Activated naive CD8-positive, alpha-beta T cell treated with anti-CD3 and anti-CD28 coated beads, Interleukin-2, amount 50 U/mL, for 24 hours (primary cell): ENCODE measurements at places on chromosomes 2 and 18.

GRCh38 chr2:11132036-11132671 lies 23.1 kb upstream of the SLC66A3 start:
- no peak for DNase-seq

- no peak for DNase-seq
Measured at GRCh38 chr2:169397697-169398096, 35.4 kb upstream of the LRP2 start.

DNA sequence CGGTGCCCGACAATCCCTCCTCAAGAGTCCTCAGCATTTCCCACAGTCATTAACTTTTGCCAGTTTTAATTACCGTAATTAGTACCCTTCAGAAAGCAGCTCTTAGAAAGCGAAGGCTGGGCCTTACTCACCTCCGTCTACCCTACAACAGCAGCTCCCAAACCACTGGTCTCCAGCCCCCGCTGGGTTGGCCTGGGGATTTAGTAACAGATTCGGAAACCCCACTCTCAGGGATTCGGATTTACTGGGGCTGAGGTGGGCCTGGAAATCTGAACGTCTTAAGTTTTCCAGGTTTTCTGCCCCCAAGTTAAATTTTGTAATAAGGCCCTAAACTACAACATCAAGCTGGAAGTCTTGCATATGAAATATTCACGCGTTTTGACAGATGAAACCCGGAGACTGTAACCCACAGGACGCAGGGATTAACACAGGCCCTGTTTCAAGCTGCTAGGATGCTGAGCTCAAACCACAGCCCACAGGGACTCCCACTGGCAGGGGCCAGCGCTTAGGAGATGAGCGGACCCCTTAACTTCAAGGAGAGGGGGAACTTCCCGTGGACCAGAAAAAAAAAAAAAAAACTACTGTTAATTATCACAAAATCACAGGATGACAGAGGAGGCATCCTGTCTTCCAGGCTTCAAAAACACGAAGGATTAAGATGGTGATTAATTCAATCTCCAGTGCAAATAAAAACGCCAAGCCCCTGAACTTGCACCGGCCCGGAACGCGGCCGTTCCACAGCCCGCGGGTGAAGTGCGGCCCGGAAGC lies 985 bp downstream of the ILKAP start:
- DNase-seq = peak; percentile 14

- DNase-seq = no peak
Measured at GRCh38 chr2:241961454-241961853, 91.9 kb downstream of the RTP5 start.

DNA sequence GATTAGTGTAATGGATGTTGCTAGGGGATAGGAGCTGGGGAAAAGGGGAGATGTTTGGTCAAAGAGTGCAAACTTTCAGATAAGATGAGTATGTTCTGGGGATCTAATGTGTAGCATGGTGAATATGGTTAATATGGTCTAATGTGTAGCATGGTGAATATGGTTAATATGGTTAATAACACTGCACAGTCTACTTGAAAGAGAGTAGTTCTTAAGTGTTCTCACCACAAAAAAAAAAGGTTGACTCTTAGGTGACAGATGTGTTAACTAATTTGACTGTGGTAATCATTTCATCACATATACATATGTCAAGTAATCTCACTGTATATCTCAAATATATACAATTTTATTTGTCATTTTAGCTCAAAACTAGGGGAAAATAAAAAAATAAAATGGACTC lies 121.3 kb upstream of the CD226 start:
- no peak for DNase-seq

DNA sequence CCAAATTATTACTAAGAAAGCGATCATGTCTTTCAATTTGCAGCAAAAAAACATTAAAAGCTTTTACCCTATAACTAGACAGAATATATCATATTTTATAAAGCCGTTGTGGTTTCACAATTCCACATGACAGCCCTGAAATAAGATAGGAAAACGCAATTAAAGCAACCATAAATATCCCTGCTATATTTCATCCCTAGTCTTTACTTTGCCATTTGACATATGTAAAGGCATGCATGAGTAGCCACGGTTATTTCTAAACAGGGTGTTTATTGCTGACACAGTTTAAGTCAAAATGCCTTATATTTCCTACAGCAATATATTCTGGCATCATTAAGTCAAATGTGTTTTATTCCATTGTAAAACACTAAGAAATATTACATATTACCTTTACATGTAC lies 239.9 kb downstream of the DSEL start:
- no peak for DNase-seq

DNA sequence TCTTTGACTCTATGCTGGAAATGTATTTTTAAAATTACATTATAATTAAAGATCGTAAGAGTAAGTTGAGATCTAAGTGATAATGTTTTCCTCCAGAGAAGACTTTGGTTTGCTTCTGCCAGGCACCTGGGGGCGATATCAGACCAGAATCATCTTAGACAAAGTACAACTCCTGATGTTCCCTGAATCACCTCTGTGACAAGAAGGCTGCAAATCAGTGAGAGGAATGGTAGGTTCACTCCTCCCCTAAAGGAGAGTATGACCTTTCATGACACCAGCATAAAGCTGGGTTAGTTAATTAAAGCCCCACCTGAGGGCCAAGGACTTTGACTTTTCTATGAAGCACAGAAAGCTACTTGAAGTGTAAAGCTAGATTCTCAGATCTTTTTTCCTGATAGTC lies 114.4 kb upstream of the DTNA start:
- DNase-seq = no peak

DNA sequence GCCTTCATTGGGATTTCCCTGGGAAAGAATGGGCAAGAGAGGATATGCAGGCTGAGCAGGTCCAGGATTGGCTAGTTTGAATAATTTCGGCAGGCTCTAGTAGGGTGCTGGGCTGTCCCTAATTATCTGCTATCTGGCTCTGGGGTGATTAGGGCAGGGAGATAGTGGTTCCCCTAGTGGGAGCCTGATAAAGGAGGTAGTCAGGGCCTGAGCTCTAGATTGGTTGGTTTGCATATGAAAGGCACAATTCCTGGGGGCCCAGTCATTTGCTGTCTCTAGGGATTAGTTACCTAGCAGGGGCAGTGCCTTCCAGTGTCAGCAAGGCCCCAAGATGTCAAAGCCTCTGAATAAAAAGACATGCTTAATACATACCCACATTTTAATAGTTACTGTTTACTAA lies 690.1 kb upstream of the KLHL29 start:
- DNase-seq = no peak

- DNase-seq = no peak
Measured at GRCh38 chr2:64312622-64313397, 141.2 kb upstream of the LGALSL start.

GRCh38 chr2:74387346-74387745 lies 7.2 kb upstream of the DCTN1 start:
- DNase-seq = no peak

DNA sequence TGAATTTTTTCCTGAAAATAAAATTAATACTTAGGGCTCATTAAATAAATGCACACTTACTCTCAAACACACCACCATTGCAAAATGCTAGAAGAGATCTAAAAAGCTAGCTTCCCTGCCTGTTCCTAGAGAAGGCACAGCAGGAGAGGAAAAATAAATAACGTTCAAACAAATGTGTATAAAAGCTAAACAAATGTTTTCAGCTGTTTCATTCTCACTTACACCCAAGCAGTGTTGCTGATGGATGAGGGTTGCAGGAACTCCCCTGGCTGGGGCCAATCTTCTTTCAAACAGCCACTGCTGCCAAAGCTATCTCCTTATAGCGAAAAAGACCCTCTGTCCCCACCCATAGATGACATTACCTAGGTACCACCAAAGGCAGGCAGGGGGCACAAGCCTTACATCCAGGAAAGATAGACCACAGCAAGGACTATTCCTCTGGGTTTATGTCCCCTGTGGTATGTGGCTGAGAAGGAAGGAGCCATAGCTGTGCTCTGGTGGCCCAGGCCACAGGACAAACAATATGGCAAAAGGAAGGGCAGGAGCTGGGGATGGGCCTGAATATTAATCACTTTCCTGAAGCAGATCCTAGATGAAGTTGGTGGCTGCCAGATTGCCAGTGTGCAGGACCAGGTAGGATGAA lies 214.6 kb downstream of the TTC32 start:
- DNase-seq = no peak

GRCh38 chr18:61379827-61380226 lies 46.6 kb downstream of the CDH20 start:
- no peak for DNase-seq

DNA sequence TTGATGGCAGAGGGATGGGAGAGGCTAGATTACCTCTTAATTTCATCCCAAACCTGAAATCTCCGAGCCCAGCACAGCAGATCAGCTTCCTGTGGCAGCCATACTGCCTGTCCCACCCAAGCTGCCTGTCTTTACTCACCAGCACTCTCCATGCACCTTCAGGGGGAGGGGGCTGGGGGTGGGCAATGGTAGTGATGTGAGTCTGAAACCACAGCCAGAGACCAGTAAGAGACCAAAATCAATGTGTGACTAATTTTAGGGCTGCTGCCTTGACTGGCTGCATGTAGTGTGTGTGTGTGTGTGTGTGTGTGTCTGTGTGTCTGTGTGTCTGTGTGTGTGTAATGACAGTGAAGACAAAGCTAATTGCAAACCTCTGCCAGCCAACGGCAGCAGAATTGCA lies 11.7 kb upstream of the TEX261 start:
- no peak for DNase-seq

GRCh38 chr18:29174891-29175290 lies 998.0 kb upstream of the CDH2 start:
- no peak for DNase-seq

- DNase-seq = no peak
Measured at GRCh38 chr2:191512874-191513273, 165.1 kb upstream of the NABP1 start.

GRCh38 chr18:74229005-74229404 lies 62.8 kb downstream of the CYB5A start:
- DNase-seq = no peak

GRCh38 chr2:59389240-59389639 lies 1148.1 kb upstream of the FANCL start:
- no peak for DNase-seq

- DNase-seq = no peak
Measured at GRCh38 chr2:127419448-127420038, 1.3 kb downstream of the PROC start.

- DNase-seq = no peak
Measured at GRCh38 chr2:27804146-27804545, 32.6 kb downstream of the MRPL33 start.

DNA sequence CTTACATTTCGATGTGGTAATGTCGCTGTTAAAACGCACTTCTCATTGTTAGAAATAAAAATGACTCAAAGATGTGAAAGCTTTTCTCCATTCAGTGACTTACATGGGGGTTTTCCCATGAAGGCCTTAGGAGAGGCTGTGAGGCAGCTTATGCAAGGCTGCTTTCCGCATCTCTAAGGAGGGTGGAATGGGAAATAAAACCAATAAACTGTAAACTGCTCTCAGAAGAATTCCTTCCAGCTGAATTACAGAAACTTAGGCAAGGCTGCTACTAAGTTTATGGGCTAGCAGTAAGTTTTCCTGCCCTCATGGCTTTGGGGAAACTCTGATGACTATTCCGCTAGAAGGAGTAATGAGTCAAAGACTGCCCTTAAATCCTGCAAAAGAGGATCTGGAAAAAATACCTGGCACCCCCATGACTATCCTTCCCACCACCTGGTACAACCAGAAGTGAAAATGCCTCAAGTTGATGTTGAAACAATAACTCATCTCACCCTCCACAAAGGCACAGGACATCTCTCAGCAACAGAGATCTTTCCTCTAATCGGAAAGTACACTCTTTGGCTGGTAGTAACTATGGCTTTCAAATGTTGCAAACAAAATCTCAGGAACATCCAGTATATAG lies 97.7 kb upstream of the SMAD7 start:
- DNase-seq = no peak

DNA sequence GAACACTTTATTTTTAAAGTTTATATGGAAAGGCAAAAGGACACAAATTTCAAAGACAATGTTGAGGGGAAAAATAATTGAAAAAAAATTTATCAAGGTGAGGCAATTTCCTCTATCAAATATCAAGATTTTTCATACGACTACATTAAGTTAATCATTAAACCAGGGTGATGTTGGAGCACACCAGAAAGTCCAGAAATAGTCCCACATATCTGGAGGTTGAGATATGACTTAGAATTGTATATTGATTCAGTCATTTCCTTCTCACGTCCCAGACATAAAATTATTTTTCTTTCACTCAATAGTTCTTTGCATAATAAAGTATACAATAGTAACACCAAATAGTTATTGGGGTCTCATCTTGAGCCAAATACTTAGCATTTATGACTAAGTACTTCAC lies 605.1 kb downstream of the NUP35 start:
- DNase-seq = no peak

DNA sequence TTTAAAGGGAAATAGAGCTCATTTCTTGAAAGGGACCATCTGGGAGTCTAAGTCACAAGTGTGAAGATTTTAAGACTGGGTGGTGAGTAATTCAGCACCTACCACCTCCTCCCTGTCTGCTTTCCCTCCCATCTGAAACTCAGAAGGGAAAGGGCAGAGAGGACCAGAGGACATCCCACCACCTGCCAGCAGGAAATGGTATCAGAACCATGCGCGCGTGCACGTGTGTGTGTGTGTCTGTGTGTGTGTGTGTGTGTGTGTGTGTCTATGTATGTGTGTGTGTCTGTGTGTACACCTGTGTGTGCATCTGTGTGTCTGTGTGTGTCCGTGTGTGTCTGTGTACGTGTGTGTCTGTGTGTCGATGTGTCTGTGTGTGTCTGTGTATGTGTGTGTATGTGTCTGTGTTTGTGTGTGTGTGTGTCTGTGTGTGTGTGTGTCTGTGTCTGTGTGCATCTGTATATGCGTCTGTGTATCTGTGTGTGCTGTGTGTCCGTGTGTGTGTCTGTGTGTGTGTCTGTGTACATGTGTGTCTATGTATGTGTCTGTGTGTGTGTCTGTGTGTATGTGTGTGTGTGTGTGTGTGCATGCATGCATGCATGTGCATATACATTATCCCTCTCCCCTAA lies 76.8 kb downstream of the ZFP36L2 start:
- DNase-seq = peak; percentile 68

GRCh38 chr2:143545949-143546255 lies 416.7 kb downstream of the ARHGAP15 start:
- no peak for DNase-seq

GRCh38 chr2:73987109-73987947 lies 2.6 kb downstream of the TET3 start:
- DNase-seq = peak; percentile 44
